ENCODE measurements at places on chromosomes 5 and 9.
A peak's percentile ranks its signal among the peaks of the same experiment; 100 is the strongest.

GRCh38 chr5:88550736-88551135 lies 282.1 kb upstream of the TMEM161B start:
- H3K27me3 ChIP-seq = no peaks in the 10 kb centered on the region
- no peak for DNase-seq
- H3K36me3 ChIP-seq = no peaks in the 10 kb centered on the region
- H3K27ac ChIP-seq = no peak overlapping the region
- H3K4me3 ChIP-seq = no peak overlapping the region

GRCh38 chr9:10612641-10613398 lies at the start of gene PTPRD:
TSS of gene PTPRD (minus strand) at chr9:10613002.
- H3K36me3 ChIP-seq = no peaks in the 10 kb centered on the region
- H3K4me3 ChIP-seq = peak within 1 kb of the TSS; percentile 76
- H3K27ac ChIP-seq = no peak within 1 kb of the TSS

- H3K27me3 ChIP-seq = no peaks in the 10 kb centered on the region
- no peak for DNase-seq
- H3K4me3 ChIP-seq = peak overlapping the region; percentile 92
Observed at GRCh38 chr5:177472460-177473442, 683 bp downstream of the DBN1 start.

GRCh38 chr9:121473229-121473628 lies 26.4 kb downstream of the GGTA1 start:
- no peaks in the 10 kb centered on the region for H3K4me1 ChIP-seq
- no peak for DNase-seq
- no peak overlapping the region for H3K4me3 ChIP-seq
- no peaks in the 10 kb centered on the region for H3K36me3 ChIP-seq
- H3K27ac ChIP-seq = no peak overlapping the region
- no peaks in the 10 kb centered on the region for H3K27me3 ChIP-seq

GRCh38 chr5:96648023-96648422 lies 14.2 kb upstream of the CAST start:
- H3K36me3 ChIP-seq = no peaks in the 10 kb centered on the region
- no peak overlapping the region for H3K4me3 ChIP-seq
- no peak for DNase-seq
- H3K27me3 ChIP-seq = no peaks in the 10 kb centered on the region

DNA sequence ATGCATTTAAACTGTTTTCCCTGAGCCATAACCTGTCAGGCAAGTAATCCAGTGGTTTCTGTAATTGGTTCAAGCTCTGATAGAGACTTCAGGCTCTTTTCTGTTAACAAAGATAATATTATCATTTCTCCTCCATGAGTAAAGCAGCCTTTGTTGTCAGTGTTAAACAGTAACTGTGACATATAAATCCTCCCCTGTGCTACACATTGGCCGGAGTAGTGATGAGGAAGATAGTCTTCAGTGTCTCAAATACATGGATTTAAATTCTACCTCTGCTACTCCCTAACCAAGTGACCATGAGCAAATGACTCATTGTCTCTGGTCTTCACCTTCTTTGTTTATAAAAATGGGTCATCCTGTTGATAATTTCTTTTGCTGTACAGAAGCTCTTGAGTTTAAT lies 615.5 kb upstream of the CHD1 start:
- H3K4me1 ChIP-seq = no peaks in the 10 kb centered on the region
- no peak overlapping the region for H3K27ac ChIP-seq
- H3K4me3 ChIP-seq = no peak overlapping the region
- H3K36me3 ChIP-seq = no peaks in the 10 kb centered on the region

GRCh38 chr5:17952231-17952630 lies 318.0 kb downstream of the TAF11L14 start:
- peaks cover 11% of the 10 kb centered on the region for H3K4me1 ChIP-seq
- no peak overlapping the region for H3K27ac ChIP-seq
- H3K36me3 ChIP-seq = no peaks in the 10 kb centered on the region
- no peaks in the 10 kb centered on the region for H3K27me3 ChIP-seq
- H3K4me3 ChIP-seq = no peak overlapping the region

DNA sequence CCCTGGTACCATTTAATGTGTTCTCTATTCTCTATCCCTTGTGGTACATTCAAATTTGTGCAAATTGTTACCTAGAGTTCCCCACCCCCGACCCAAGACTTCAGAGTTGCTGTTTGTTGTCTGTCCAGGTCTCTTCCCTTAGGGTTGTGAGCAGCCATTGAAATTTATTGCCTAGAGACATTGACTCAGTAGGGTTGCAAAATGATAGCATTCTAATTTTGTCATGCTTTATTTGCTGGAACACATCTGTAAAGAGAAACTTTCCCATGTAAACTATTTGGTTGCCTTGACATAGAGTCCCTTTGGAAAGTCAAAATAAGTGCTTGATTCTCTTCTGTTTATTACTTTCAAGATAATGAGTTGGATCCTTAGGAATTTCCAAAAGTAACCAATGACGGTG lies 91.7 kb upstream of the KLF9 start:
- DNase-seq = no peak
- H3K36me3 ChIP-seq = no peaks in the 10 kb centered on the region
- no peaks in the 10 kb centered on the region for H3K4me1 ChIP-seq
- H3K27me3 ChIP-seq = no peaks in the 10 kb centered on the region
- no peak overlapping the region for H3K4me3 ChIP-seq

GRCh38 chr9:137312852-137313325 lies 10.8 kb upstream of the NRARP start:
- H3K27ac ChIP-seq = no peak overlapping the region
- no peaks in the 10 kb centered on the region for H3K36me3 ChIP-seq
- no peaks in the 10 kb centered on the region for H3K27me3 ChIP-seq
- DNase-seq = no peak
- peaks cover 6% of the 10 kb centered on the region for H3K4me1 ChIP-seq

Measured in trophoblast cell (in vitro differentiated cells and primary cell).